ENCODE measurements at places on chromosomes 16 and 17. TPM values are rescaled to one million over a fixed set of nuclear protein-coding genes. Genes with fewer than 3 reads are reported as not detected.

Gene SEPTIN12
- 0.06 TPM for total RNA-seq

Gene HBZ
- 0.19 TPM for total RNA-seq

Gene ABCA8
- 0.25 TPM for total RNA-seq

Gene WNT9B
- total RNA-seq, result not detected

Gene ABHD15
- 4.4 TPM for total RNA-seq

Gene ATP2C2
- under 0.01 TPM for total RNA-seq

Gene NOG
- 1.6 TPM for total RNA-seq

Gene GSDMA
- not detected for total RNA-seq

Gene TLCD1
- total RNA-seq, result 1.3 TPM

Gene TMEM204
- 67.7 TPM for total RNA-seq

Gene ZACN
- total RNA-seq, result not detected

Gene SLC5A11
- not detected for total RNA-seq
